ENCODE measurements at places on chromosomes 4 and X. TPM values are rescaled to one million over a fixed set of nuclear protein-coding genes. Genes with fewer than 3 reads are reported as not detected.

- peaks cover 13% of the 10 kb centered on the region for H3K27me3 ChIP-seq
- DNase-seq, result no peak
- H3K4me3 ChIP-seq, result no peak overlapping the region
These were observed 8.5 kb downstream of the SORCS2 start for GRCh38 chr4:7200801-7201200.

- DNase-seq, result peak; percentile 57
- peaks cover 15% of the 10 kb centered on the region for H3K4me1 ChIP-seq
- no peak overlapping the region for H3K27ac ChIP-seq
These were observed 216.2 kb upstream of the CTSO start for GRCh38 chr4:156169861-156170260.

GRCh38 chr4:99362768-99363167 is 10.2 kb upstream of the ADH1C start:
- H3K27ac ChIP-seq, result no peak overlapping the region
- H3K27me3 ChIP-seq, result no peaks in the 10 kb centered on the region
- H3K4me1 ChIP-seq, result no peaks in the 10 kb centered on the region

IGBP1 gene
- total RNA-seq, result 35.2 TPM

DNA sequence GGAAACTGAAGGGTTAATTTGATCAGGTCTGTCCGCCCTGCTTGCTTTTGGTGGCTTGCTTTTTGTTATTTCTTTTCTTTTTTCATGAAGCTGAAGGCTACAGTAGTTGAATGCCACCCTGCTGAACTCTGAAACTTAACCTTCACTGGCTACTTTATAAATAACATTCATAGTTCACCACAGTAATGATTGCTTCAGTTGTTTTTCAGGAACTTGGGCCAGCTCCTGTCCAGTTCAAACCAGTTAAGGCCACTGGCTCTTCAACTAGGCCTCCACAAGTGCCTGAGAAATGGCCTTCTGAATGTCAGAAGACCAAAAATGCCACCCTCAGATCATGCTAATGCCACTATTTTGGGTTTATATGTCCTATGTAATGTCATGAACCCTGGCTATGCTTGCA is 7.7 kb upstream of the ASB9 start:
- H3K27me3 ChIP-seq, result no peaks in the 10 kb centered on the region
- H3K36me3 ChIP-seq, result no peaks in the 10 kb centered on the region
- no peaks in the 10 kb centered on the region for H3K4me1 ChIP-seq
- H3K4me3 ChIP-seq, result no peak overlapping the region

All from A673 (cell line).